ENCODE measurements at places on chromosomes 4 and X. TPM values are rescaled to one million over a fixed set of nuclear protein-coding genes. Genes with fewer than 3 reads are reported as not detected.

The LRP2BP gene
- total RNA-seq: 0.68 TPM

The CYP4V2 gene
- total RNA-seq: 6.1 TPM

The IL3RA gene
- total RNA-seq: 0.41 TPM

The CFAP47 gene
- total RNA-seq: not detected

The F9 gene
- not detected for total RNA-seq

The RAB33A gene
- 22.8 TPM for total RNA-seq

The SYP gene
- 69.3 TPM for total RNA-seq

The EREG gene
- total RNA-seq: 0.07 TPM

The RAB9B gene
- total RNA-seq: 0.95 TPM

The P2RY4 gene
- total RNA-seq: 0.14 TPM

The ETDB gene
- not detected for total RNA-seq

The RHOXF2B gene
- total RNA-seq: not detected

The DUSP9 gene
- 0.91 TPM for total RNA-seq

The GPR119 gene
- total RNA-seq: not detected

The F8 gene
- total RNA-seq: 5.8 TPM

The FUNDC2 gene
- total RNA-seq: 95.1 TPM
